Stimulated activated CD4-positive, alpha-beta T cell treated with anti-CD3 and anti-CD28 coated beads, Interleukin-1b, Interleukin-23, amount 100 ng/mL, for 24 hours (primary cell): ENCODE measurements at places on chromosomes 11 and 22.

GRCh38 chr11:36062796-36063365 lies 119.0 kb downstream of the LDLRAD3 start:
- DNase-seq = no peak

GRCh38 chr22:35539910-35540594 lies 579 bp upstream of the RASD2 start:
- peak; percentile 58 for DNase-seq

- no peak for DNase-seq
These were observed 33.0 kb upstream of the PRR5 start for GRCh38 chr22:44668886-44669521.

DNA sequence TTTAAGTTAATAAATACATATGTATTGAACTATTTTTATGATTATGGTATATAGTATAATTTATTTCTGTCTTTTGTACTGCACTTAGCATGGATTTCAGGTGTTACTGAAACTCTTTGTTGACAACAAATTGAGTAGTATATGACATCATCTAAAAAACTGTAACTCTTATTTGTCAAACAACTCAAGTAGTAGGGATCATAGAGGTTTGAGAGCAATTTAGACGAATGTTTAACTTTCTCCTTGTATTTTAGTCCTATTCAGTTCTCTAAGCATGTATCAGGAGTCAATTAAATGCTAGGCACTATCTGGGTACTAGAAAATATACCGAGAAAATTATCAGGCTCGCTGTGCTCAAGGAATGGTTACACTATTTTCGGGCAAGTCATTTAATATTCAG lies 595.2 kb downstream of the METTL15 start:
- DNase-seq = no peak

DNA sequence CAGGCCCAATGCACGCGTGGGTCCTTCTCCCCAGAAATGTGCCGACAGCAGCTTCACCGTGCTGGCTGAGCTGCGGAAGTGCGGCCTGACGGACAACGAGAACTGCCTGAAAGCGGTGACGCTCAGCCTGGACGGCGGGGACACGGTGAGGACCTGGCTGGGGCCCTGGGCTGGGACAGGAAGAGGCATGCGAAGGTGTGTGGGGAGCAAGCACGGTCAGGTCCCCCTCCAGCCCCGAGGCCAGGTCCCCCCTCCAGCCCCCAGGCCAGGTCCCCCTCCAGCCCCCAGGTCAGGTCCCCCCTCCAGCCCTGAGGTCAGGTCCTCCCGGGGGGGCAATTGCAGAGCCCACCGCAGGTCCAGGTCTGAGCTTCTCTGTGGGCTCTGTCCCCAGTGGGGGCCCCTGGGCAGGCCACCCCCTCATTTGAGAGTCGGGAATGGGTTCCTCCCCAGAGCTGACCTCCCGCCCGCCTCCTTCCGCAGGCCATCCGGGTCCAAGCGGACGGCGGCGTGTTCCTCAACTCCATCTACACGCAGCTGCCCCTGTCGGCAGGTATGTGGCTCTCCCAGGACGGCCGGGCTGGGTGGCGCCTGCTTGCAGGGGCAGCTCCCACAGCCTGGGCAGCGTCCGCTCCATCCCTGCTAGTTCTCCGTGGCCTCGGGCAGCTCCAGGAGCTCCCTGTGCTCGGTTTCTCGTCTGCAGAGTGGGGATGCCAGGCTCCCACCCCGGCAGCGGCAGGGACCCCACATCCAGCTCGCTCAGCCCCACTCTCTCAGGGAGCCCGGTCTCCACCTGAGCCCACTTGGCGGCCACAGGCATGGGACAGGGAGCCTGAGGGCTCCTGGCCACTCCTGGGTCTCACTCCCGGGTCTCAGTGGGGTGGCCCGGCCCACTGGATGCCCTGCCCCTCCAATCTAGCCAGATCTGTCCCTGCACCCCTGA lies 7.9 kb downstream of the MUC5B start:
- DNase-seq = no peak

DNA sequence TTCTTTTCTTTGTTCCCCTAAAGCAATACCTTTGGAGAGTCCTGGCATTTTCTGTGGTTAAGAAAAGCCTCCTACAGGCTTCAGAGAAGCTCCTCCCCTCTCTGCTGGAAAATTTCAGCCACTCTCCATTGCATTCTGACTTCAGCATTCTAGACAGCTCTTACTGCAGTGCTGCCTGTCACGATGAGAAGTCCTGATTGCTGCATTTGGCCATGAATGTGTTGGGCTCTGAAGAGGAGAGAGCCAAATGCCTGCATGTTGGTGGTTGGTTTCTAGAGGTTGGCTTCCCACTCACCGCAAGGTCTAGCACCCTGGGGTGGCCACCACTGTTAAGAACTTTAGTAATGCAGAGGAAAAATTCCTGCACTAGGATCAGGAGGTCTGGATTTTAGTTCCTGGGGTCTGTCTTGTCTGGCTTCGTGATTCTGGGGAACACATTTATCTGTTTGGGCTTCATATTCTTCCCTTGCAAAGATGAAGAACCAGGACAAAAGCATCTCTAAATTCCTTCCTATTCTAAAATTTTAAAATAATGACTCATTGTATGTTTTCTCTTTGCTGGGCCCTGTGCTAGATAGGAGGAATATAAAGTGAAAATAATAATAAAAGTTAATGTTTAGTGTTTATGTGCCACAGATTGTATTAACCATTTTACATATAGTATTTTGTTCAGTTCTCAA lies 38.1 kb downstream of the COA4 start:
- DNase-seq = no peak

GRCh38 chr22:30326255-30326705 lies 461 bp downstream of the TBC1D10A start:
- DNase-seq = no peak

- peak; percentile 11 for DNase-seq
These were observed at the start of gene ZNF215 for GRCh38 chr11:6926208-6927029. Gene ZNF215, plus strand, starts transcription at chr11:6926426. Its CDS starts 5,847 bp downstream, at chr11:6932273.

DNA sequence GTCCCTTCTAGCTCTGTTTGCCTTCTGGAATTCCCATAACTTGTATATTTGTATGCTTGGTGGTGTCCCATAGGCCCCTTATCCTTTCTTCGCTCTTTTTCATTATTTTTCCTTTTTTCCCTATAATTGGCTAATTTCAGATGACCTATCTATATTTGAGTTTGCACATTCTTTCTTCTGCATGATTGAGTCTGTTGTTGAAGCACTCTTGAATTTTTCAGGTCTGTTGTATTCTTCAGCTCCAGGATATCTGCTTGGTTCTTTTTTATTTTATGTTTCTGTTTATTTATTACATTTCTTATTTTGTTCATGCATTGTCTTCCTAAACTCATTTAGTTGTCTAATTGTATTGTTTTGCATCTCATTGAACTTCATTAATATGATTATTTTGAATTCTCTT lies 28.0 kb downstream of the NCAM1 start:
- DNase-seq = no peak

DNA sequence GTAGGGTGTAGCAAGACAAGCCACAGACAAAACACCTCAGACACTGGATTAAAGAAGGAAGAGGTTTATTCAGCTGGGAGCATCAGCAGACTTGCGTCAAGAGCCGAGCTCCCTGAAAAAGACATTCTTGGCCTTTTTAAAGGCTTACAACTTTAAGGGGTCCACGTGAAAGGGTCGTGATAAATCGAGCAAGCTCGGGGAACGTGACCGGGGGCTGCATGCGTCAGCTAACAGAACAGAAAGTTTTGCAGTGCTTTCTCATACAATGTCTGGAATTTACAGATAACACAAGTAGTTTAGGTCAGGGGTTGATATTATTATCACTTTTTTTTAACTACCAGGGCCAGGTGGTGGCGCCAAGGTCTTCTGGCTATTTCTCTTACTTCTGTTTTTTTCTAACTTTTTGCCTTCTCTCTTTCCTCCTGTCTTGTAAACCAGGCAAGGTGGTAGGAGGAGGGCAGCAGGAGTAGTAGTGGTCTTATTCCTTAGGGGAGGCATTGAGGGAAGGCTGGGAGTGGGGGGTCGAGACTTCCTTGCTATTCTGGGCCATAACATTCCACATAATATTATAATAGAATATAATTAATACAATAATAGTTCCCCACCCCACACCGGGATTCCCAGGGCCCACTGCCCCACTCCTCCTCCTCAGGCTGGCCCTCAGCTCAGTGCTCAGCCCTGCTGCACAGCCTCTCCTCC lies 587 bp upstream of the ALDH3B1 start:
- DNase-seq = no peak

GRCh38 chr22:33747576-33748180 lies 172.6 kb downstream of the LARGE1 start:
- no peak for DNase-seq

GRCh38 chr11:73475549-73476095 lies 99.4 kb downstream of the RELT start:
- no peak for DNase-seq

DNA sequence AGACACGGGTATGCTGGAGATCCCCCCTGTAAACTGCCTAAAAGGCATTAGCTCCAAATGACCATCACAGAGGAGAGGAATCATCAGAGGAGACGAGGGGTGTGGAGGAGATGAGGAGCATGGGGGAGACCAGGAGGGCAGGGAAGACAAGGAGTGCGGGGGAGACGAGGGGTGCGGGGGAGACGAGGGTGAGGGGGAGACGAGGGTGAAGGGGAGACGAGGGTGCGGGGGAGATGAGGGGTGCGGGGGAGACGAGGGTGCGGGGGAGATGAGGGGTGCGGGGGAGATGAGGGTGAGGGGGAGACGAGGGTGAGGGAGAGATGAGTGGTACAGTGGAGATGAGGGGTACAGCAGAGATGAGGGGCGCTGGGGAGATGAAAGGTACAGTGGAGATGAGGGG lies 17.5 kb upstream of the GAL start:
- no peak for DNase-seq

GRCh38 chr11:12377106-12377823 lies at the start of gene PARVA:
Gene PARVA, plus strand, starts transcription at chr11:12377571. Its CDS starts 77 bp downstream, at chr11:12377648.
- no peak for DNase-seq

DNA sequence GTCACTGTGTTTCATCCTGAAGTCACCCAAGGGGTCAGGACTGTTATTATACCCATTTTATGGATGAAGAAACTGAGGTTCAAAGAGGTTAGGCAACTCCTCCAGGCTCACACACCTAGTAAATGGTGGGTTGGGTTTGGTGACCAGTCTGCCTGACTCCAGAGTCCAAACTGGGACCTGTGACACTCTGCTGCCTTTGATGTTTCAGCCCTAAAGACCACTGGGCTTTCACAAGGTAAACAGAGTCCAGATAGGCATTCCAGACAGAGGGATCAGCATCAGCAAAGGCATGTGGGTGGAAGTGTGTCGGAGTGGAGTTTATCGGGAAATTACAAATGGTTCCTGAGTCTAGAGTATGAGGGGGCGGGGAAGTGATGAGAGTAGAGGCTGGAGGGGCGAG lies 38.5 kb downstream of the MICAL2 start:
- DNase-seq = no peak

DNA sequence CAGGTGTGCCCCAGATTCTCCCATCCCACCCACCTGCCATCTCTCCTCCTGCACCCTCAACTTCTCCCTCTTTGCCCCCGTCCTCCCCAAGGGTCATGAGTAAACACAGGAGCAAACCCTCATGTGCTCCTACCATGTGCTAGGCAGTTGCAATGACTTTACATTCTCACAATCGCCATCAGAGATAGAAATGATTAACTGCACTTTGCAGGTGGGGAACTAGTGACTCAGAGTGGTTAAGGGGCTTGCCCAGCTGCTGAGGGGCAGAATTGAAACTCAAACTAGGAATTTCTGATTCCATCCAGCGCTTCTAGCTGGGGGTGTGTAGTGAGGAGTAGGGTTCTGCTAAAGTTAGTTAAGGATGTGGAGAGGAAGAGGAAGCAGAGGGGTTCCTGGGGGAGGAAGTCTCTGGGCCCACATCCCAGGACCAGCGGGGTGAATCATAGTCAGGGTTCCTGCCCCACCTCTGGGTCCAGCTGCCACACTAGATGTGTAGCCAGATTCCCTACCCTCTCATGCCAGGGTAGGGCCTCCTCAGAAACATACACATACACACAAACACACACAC lies 16.0 kb upstream of the PRG2 start:
- DNase-seq = no peak

DNA sequence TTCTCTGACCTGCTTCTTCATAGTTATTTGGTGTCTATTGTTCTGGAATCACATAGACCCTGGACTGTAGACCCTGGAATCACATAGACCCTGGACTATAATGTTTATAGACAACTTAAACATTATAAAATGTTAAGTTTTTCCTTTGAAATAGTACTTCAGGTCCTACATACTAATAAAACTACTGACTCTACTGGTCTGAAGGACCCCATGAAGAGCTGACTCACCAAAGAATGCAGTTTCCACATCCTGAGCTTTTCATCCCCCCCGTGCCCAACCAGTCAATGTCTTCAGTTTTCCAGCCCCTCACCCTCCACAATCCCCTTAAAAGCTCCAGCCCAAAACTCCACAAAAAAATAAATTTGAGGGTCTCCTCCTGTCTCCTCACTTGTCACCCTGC lies 6.6 kb upstream of the PLEKHA7 start:
- no peak for DNase-seq

- no peak for DNase-seq
These were observed 88.6 kb upstream of the DBX1 start for GRCh38 chr11:20248871-20249270.

- no peak for DNase-seq
These were observed 3.6 kb upstream of the ACR start for GRCh38 chr22:50734343-50734771.

DNA sequence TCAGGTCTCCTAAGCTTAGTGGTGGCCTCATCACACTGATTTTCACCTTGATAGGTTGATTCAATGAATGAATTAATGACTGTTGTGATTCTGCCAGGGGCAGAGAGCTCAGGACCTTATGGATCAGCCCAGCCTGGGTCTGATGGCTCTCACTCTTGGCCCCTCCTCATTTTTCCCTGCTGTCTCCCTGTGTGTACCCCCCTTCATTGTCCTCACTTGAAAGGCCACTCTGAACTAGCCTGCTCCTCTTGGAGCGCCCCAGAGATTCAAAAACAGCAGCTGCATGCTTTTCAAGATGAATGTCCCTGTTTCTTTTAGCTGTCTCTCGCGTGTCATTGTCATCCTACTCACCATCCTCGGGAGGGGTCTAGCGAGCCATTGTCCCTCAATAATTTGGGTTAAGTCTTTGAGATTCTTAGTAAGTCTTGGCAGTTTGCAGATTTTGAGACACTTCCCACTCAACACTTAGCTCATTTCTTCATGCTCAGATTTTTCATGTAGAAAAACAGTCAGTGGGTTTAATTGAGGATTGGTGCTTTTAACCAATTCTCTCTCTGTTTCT lies 42.5 kb upstream of the MICAL2 start:
- DNase-seq = no peak

- DNase-seq = no peak
These were observed 1.0 kb downstream of the PIM3 start for GRCh38 chr22:49961601-49962011.

- no peak for DNase-seq
These were observed 4.8 kb upstream of the NNMT start for GRCh38 chr11:114291381-114291780.

- DNase-seq = no peak
These were observed 423.9 kb downstream of the MN1 start for GRCh38 chr22:27377501-27378295.

DNA sequence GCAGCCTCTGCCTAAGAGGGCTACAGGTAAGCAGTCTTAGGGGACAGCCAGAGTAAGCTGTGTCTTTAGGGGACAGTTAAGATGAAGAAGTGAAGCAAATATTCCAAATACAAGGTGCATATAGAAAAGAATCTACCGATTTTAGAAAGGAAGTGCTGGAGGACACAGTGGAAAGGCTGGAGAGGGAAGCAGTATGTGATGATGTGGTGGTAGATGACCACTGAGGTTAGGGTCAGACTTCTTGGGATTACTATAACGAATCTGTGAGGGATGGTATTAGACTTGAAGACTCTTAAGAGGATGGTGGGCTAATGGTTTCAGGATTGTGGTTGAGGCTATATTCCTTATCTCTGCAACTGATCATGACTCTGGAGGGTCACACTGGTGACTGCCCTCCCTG lies 40.0 kb upstream of the PHOX2A start:
- DNase-seq = no peak

GRCh38 chr11:35723493-35723892 lies 60.9 kb downstream of the TRIM44 start:
- DNase-seq = no peak
